ENCODE measurements at places on chromosomes 1 and 21. TPM values are rescaled to one million over a fixed set of nuclear protein-coding genes. Genes with fewer than 3 reads are reported as not detected.

GRCh38 chr1:85276215-85276977 is at the start of gene BCL10:
TSS of gene BCL10 (minus strand) at chr1:85276632. CDS start at chr1:85276352, 280 bp downstream.
- peak; percentile 99 for DNase-seq
- H3K4me1 ChIP-seq, result peaks cover 14% of the 10 kb centered on the region
- no peaks in the 10 kb centered on the region for H3K27me3 ChIP-seq
- H3K27ac ChIP-seq, result peak within 1 kb of the TSS; percentile 96
- no peaks in the 10 kb centered on the region for H3K36me3 ChIP-seq
- peak within 1 kb of the TSS; percentile 93 for H3K4me3 ChIP-seq

- H3K27me3 ChIP-seq, result no peaks in the 10 kb centered on the region
- no peaks in the 10 kb centered on the region for H3K4me1 ChIP-seq
- H3K27ac ChIP-seq, result no peak overlapping the region
- no peak overlapping the region for H3K4me3 ChIP-seq
These were observed 5.6 kb downstream of the SETDB1 start for GRCh38 chr1:150931773-150932172.

SLC6A9 gene
- 20.0 TPM for total RNA-seq

KRTAP19-3 gene
- total RNA-seq, result not detected

DNA sequence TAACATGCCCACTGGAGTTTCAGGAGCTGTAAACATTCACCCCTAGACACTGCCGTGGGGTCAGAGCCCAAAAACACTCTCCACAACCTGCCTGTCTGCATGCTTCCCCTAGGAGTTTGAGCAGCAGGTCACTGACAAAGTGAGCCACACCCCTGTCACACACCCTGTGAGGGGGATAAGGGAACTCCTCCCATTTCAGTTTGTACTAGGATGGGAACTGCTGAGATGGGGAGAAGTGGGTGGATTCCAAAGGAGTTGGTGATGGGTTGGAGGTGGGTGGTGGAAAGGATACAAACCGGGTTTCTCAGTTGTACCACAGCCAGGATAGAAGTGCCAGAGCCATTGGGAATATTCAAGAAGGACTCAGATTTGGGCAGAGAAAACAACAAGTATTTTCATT is 140.2 kb downstream of the MIS18A start:
- no peak overlapping the region for H3K27ac ChIP-seq
- H3K36me3 ChIP-seq, result no peaks in the 10 kb centered on the region
- no peak overlapping the region for H3K4me3 ChIP-seq
- H3K27me3 ChIP-seq, result no peaks in the 10 kb centered on the region
- no peak for DNase-seq

GRCh38 chr1:244160455-244161235 is 109.6 kb downstream of the ZBTB18 start:
- no peaks in the 10 kb centered on the region for H3K27me3 ChIP-seq
- H3K4me1 ChIP-seq, result peaks cover 24% of the 10 kb centered on the region
- H3K27ac ChIP-seq, result no peak overlapping the region
- H3K36me3 ChIP-seq, result no peaks in the 10 kb centered on the region
- no peak for DNase-seq

All from GM23338 (cell line).